Renal cortical epithelial cell (primary cell): ENCODE measurements at places on chromosomes 1 and 21. TPM values are rescaled to one million over a fixed set of nuclear protein-coding genes. Genes with fewer than 3 reads are reported as not detected.

Gene OR2C3
- total RNA-seq: under 0.01 TPM in 1 of 2 replicates, not detected in the other

DNA sequence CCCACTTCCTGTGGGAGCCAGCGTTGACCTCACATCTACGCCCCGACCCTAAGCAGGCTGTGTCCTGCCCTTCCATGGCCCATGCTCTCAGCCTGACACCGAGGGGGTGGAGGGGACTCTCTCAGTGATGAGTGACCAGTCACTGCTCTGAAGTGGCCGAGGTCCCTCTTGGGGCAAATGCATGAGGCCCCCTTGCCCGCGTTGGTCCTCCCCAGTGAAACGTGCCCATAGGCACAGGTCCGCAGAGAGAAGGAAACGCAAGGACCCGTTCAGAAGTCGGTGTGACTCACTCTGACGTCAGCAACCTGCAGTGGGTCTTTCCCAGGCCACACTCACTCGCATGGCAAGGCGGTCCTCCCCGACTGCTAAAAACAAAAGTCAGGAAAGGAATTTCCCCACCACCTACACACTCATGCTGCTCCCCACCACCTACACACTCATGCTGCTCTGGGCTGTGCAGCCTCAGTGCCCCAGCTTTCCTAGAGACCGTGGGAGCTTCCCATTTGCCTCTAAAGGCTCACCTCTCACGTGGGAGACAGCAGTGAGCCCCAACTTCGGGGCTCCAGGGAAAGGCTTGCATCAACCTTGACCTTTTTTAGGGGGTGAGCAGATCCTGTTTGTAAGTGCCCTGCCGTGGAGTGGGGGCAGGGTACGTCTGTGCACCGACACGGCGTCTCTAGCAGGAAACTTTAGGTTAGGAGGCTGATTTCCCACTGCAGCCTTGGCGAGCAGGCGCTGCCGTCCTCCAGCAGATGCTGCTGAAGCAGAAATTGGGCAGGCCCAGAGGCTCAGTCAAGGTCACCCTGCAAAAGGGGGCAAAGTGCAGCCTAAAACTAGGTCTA lies 11.4 kb downstream of the UBASH3A start:
- peak; percentile 86 for DNase-seq

Gene SIK1
- total RNA-seq: 0.69 and 6.4 TPM in 2 replicates

GRCh38 chr1:204147406-204148383 lies 4.1 kb downstream of the ETNK2 start:
- DNase-seq: no peak

DNA sequence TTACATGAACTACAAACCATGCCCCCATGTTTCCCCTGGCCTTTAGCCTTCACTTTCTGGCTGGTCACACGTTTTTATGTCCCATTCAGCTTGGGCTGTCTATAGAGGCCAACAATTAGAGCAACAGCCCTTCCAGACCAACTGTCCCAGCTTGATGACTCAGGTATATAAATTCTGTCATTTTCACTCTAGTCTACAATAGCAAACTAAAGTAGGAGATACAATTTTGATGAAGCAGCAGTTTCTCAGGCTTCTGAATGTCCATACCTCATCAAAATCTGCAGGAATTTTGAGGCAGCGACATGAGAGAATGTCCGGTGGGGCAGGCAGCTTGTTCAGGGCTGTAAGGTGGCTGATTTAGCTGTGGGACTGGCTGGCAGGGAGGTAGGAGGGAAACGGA lies 45.6 kb upstream of the VAV3 start:
- no peak for DNase-seq

DNA sequence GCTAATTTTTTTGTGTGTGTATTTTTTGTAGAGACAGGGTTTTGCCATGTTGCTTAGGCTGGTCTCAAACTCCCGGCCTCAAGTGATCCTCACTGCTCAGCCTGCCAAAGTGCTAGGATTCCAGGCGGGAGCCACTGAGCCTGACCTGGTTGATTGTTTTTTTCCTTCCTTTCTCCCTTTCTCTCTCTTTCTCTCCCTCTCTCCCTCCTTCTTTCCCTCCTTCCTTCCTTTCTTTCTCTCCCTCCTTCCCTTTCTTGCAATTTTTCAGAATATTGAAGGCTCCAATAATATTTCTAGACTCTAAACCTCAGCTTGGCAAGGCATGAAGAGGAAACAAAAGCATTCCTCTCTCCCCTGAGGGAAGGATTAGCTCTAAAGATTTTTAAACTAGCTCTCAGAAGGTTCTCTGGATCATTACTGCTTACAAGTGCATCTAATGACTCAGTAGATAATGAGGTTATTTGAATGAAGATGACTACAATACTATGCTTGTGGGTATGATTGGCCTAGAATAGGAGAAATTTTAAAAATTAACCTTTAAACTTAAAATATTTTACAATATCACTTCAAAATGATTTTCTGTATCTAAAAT lies 68.5 kb upstream of the GADD45A start:
- DNase-seq: peak; percentile 61

DNA sequence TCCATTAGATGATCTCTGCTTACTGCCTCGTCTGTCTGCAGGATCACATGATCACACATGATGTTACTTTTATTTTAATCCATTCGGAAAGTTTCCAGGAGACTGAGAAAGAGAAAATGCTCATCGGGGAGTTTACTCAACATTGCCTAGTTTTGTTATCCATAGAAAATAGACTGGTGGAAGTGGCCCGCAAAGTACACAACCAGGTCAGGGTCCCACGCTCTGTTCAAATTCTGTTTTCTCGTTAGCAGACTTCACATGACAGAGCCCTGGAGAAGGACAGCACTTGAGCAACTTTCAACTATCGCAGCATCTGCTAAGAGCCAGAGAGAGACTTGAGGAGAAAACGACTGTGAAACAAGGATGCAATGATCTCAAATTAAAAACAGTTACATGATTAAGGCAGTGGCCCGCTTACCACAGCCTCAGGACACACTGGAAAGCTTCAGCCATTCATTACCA lies 44.2 kb downstream of the ADAMTS1 start:
- no peak for DNase-seq

Gene SEMA6C
- 8.4 TPM in 1 of 2 replicates, not detected in the other for total RNA-seq

DNA sequence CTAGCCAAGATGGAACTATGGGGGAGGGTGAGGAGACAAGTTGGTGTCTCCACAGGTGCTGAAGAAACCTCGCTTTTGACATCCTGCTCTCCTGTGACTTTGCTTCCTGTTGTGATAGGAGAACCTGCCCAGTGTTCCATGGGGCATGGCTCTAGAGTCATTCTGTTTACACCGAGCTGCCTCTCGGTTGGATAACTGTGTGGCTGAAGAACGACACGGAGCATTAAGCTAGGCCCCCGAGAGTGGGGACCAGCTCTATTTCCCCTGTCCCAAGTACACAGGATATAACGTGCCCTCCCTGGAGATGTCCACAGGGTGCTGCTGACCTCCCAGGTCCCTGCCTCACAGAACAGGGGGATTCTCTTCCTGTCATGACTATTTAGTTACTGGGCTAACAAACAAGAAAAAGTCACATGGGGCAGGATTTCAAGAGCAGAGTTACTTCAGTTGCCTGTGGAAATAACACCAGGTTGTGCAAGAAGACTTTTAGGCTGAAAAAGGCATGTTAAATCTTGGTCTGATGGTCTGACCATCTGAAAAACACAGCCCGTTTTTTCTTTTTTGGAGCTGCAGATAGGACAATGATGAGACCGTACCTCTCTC lies 29.4 kb upstream of the PPP2R5A start:
- DNase-seq: peak; percentile 67

DNA sequence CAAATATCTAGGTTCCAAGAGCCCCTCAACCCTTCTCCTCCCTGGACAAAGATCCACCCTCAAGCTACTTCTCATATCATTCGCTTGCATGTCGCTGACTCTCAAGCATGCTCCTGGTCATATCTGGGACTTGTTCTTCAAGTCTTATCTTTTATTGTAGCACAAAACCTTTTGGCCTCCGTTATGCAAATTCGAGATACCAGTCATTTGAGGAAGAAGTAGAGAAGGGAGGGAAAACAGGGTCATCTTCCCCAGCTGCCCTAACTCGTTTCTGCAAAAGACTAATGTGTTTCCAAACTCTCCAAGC lies 63.8 kb upstream of the ETS2 start:
- DNase-seq: no peak

Gene BEND5
- 1.9 and 6.0 TPM in 2 replicates for total RNA-seq

DNA sequence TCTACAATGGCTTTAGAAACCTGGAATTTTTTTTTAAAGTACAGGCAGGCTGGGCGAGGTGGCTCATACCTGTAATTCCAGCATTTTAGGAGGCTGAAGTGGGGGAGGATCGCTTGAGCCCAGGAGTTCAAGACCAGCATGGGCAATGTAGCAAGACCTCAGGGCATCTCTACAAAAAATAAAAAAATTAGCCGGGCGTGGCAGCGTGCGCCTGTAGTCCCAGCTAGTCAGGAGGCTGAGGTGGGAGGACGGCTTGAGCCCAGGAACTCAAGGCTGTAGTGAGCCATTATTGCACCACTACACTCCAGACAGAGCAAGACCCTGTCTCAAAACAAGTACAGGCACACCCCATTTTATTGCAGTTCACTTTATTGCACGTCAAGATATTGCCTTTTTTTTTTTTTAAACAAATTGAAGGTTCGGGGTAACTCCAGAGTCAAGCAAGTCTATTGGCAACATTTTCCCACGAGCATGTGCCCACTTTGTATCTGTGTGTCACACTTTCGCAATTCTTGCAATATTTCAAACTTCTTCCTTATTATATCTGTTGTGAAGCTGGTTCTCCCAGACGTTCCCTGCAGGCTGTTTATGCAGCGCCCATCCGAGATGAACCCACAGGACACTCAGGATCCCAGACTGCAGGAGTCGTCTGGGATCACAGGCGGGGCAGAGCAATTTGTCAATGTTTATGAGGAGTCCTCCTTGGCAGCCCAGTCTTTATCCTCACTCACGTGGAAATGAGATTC lies 4.7 kb downstream of the HES2 start:
- no peak for DNase-seq

DNA sequence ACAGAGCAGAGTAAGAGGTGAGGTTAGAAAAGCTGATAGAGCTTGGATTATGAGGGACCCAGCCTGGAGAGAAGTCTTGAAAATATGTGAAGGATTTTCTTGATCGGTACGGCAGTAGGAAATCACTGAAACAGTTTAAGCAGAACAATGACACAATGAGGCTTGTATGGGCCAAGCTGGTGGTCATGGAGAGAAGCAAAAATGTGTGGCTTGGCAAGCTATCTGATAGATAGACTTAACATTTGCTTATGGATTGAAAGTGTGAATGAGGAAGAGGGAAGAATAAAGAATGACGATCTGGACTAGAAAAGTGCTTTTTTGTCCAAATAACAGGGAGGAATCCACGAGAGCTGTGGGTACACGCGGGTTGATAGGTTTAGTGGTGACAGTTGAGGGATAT lies 15.4 kb upstream of the XPR1 start:
- no peak for DNase-seq

Gene FGR
- 0.10 TPM in 1 of 2 replicates, not detected in the other for total RNA-seq

Gene OR2L2
- total RNA-seq: not detected in 2 replicates

Gene S100A11
- total RNA-seq: 57.5 and 77.9 TPM in 2 replicates

Gene MAP3K21
- 10.8 and 24.8 TPM in 2 replicates for total RNA-seq

- peak; percentile 76 for DNase-seq
Measured at GRCh38 chr1:201025571-201026002, 2.1 kb upstream of the KIF21B start.

- no peak for DNase-seq
Measured at GRCh38 chr1:32773764-32774463, 43.2 kb downstream of the YARS1 start.

DNA sequence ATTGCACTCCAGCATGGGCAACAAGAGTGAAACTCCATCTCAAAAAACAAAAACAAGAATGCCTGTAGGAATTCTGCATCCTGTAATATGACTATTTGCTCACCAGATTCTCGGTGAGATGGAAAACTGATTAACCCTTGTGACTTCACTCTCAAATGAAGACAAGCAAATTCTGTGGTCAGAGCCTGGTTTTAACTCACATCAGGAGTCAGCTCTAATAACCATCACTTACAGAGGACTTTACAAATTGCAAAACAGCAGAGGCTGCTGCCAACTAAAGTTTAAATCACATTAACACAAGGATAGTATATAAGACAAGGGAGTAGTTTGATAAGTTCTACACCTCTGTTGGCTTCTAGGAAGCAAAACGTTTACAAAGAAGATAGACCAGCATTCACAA lies 35.7 kb upstream of the FAM163A start:
- no peak for DNase-seq

DNA sequence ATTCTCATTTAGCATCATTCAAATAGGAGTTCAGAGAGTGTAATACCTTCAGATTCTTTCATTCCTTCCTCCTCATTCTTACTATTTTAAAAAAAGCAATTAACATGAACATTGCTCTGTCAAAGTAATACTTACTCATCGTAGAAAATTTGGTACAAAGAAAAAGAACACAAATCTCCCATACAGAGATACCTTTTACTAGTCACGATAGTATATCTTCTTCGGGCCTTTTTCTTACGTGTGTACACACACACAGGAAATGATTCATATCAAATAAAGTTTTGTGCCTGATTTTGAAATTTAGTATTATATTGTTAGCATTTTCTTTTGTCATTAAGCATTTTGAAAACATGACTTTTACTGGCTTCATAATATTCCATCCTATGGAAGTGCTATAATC lies 52.9 kb downstream of the NCF2 start:
- DNase-seq: no peak

- DNase-seq: no peak
Measured at GRCh38 chr21:18275781-18276180, 31.1 kb downstream of the CHODL start.

Gene KCNA2
- total RNA-seq: not detected in 2 replicates

Gene SPRR2F
- not detected in 2 replicates for total RNA-seq

Gene OR2L5
- total RNA-seq: 0.05 TPM in 1 of 2 replicates, not detected in the other

DNA sequence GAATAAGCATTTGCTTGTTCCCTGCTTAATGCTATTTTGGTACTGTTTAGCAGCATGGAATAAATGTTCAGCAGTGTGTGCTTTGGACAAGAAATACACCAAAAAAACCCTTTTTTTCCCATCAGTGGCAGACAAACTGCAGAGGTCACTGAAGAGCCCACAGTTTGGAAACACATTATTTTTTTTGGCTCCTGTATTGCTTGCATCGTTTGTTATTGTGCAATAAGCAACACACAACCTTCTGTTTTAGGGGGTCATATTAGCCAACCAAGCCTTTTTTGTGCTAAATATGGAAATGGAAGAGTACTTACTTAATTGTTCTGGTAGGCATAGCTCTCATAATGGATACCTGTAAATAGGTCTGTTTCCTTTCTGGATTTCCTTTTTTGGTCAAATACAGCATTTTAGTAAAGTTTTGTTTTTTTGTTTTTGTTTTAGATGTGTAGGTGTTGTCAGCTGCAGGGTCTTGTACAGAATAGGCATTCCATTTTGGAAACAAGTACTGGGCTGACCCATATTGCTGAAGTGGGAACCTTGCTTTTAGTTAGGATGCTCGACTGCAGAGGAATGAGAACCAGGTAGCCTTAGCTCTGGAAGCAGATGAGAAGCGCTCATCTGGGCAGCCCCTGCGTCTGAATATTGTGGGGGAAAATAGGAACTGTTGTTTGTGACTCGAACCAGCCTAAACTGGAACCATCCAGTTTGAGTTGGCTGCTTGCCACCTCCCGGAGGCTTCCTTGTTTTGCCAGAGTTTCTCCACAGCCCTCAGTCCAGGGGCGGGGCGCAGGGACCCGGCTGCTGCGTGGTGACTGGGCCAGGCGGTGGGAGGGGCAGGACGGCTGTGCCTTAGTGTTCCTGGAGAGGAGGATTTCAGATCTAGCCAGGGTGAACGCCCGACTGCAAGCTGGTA lies 38.4 kb downstream of the SPEN start:
- DNase-seq: peak; percentile 90
